ENCODE measurements at places on chromosomes 3 and 15.

- DNase-seq = no peak
Observed at GRCh38 chr3:170910542-170910941, 2.1 kb upstream of the EIF5A2 start.

- no peak for DNase-seq
Observed at GRCh38 chr15:84953136-84953535, 28.5 kb upstream of the PDE8A start.

DNA sequence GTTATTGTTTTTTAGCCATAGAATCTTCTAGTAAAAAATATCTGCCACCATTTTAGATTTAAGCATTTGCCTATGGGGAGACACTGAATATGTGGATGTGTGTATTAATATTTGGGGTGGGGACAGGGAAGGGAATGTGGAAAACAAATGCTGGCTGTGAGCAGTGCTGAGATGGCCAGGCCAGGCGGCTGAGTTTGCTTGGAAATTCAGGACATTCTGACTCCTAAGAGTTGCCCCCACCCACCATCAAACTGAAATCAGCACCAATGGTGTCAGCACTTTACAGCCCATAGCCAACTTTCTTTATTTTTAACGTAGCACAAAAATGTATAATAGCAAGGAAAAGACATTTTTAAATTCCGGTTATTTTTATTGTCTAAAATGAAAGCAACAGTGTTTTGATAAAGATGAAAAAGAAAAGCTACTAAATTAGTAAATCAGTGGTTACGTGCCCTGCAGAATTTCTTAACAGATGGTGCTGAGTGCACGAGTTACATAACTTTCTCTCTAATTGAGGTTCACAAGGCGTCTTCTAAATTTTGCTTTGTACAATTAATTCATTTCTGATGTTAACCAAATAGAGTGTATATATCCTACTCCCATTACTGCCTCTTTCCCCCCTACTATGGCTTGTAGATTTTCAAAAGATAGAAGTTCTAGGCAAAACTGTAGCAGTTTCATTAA, 34.0 kb downstream of the B3GALNT1 start:
- DNase-seq = no peak

- DNase-seq = no peak
Observed at GRCh38 chr15:85772668-85773067, 22.1 kb downstream of the KLHL25 start.

DNA sequence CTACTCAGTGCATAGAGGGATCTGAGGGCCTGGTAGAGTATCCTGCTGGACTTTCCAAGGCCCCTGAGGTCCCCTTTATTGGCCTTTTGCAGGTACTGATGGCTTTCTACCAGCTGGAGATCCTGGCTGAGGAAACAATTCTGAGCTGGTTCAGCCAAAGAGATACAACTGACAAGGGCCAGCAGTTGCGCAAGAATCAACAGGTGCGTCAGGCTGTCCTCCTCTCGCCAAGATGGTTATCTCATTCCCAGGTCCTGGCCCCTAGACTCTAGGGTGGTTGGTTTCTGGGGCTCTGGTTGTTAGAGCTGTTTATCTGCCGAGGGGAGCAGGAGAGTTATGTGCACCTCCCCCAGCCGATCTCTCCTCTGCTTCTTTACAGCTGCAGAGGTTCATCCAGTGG, 9.3 kb downstream of the EIF2B5 start:
- DNase-seq = no peak

- no peak for DNase-seq
Observed at GRCh38 chr3:86967062-86967461, 23.9 kb downstream of the VGLL3 start.

- no peak for DNase-seq
Observed at GRCh38 chr3:56288258-56288657, 180.0 kb downstream of the ERC2 start.

DNA sequence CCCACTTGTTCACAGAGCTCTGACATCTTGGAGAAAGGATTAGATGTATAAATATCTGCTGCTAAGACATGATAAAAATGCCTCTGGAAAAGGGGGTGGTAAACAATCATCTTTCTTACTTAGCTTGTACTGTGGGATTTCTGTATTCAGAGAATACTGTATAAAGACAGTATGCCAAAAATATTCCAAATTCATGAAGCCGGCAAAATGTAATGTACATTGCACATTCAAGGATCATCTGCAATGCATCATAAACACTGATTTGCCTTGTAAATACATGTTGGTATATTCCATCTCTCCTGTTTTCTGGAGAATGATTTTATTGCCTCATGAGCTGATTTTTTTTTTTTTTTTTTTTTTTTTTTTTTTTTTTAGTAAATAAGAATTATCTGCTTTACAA, 355.3 kb downstream of the ROBO1 start:
- DNase-seq = no peak

GRCh38 chr15:83422081-83422480, 25.1 kb upstream of the SH3GL3 start:
- no peak for DNase-seq

DNA sequence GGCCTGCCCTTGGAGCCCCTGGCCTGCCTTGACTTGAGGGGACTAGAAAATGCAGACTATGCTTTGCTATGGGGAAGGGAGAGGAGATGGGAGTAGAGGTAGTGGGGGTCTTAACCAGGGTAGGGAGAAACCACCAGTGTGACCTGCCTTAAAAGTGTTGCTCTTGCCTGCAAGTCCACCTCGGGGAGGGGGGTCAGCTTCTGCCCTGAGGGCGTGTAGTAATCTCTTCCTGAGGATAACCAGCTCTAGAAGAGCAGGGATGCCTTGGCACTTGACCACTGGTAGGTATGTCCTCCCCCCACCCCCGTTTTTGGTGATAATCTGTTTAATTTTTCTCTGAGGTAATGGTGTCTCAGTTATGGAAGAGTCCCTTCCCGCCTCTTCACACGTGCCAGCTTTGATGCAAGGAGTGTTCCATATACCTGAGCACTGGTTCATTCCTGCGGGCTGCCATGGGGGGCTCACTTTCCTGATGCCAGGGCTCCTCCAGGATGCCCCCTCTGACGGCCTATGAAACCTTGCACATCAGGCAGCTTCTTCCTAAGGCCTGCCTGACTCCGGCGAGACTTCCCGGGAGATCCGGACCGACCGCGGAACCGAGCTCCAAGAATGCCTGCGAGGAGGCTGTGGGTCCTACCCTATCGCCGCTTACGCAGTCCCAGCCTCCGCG, 780 bp upstream of the P4HTM start:
- DNase-seq = no peak

GRCh38 chr15:42918047-42918446, 2.5 kb downstream of the TTBK2 start:
- no peak for DNase-seq

Measured in NCI-H1417 treated with DMSO at 0.1 percent for 48 hours (cell line).